ENCODE measurements at places on chromosomes 4 and X.

- no peak for DNase-seq
Measured at GRCh38 chr4:180518906-180519305, 1724.3 kb upstream of the TENM3 start.

DNA sequence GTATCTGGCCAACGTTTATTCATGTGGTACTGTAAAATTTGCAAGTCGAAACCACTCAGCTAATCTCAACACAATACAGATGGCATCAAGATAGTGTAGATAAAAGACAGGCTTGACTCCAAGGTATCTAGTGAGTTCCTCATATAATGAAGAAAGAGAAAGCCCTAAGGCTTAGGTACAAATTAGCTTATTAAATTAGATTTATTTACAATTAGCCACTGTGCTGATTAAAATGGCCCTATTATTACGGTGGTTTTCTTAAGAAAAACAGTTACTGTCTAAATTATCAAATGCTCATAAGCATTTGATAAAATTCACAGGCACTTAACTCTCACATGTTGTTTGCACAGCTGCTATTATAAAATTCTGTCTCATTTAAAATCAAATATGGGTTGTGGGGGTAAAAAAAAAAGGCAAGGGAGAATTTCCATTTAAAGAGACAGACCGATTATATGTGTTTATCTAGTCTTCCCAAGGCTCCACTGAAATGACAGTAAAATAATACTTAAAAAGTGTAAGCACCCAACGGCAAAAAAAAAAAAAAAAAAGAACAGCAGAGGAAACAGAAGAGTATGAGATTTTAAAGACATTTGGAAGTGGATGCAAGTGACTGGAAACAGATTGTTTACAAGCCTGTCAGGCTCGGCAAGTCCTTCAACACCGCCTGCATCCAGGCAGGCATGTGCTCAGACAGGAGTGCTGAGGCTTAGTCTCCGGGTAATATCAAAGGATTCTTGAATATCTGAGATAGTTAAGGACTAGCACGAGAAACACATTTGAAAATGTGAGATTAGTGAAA, 55.1 kb downstream of the FAM13A start:
- no peak for DNase-seq

DNA sequence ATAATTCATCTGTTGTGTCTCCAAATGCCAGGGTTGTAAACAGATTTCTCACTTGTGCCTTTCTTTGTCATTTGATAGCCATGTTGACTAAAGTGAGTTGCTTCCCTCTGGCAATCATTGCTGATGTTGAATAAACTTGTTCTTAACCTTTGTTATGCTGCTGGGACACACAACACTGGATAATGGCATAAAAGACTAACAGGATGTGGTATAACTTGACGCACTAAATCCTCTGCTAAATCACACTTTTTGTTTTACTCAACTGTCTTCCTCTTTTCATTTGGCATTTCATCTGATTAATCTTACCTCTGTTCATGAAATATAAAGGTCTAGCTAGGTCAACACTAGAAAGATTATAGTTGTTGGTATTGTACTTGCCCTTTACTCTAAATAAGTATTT, 17.6 kb upstream of the CXCL5 start:
- DNase-seq = no peak

- DNase-seq = no peak
Measured at GRCh38 chr4:138981930-138982390, 33.6 kb upstream of the NOCT start.

DNA sequence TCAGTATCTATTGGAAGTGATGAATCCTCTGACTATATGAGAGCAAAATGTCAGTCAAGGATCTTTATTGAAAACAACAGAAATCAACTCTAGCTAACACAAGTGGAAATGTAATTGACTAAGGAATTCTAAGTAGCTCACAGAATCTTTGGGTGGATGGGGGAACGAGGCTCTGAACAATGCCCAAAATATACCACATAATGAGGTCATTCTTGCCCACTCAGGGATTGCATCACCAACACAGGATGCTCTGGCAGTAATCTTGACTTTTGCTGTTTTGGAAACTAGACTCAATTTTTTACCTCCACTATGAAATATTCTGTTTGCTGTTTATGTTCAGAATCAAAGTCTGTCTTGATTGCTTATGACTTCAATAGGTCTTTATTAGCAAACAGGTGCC, 127.4 kb upstream of the UNC5C start:
- no peak for DNase-seq

DNA sequence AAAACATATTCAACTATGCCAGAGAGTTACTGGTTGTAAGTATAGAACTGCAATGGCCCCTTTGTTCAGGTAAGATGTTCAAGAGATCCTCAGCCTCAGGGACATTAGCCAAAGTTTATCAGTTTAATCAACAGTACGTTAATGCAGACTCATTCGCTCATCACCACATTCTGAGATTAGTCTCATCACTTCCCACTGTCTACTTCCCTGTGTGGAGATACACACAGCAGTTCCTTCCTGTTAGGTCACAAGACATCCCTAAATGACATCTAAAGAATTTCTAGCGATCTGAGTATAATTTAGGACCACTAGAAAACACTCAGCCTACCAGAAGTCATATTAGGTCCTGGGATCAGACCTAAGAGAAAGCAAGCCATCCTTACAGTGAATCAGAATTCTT, 10.4 kb downstream of the SLC10A7 start:
- no peak for DNase-seq

GRCh38 chr4:84167093-84167492, 332.0 kb downstream of the NKX6-1 start:
- DNase-seq = no peak

GRCh38 chr4:112840061-112840460, 203.1 kb downstream of the LARP7 start:
- DNase-seq = no peak

DNA sequence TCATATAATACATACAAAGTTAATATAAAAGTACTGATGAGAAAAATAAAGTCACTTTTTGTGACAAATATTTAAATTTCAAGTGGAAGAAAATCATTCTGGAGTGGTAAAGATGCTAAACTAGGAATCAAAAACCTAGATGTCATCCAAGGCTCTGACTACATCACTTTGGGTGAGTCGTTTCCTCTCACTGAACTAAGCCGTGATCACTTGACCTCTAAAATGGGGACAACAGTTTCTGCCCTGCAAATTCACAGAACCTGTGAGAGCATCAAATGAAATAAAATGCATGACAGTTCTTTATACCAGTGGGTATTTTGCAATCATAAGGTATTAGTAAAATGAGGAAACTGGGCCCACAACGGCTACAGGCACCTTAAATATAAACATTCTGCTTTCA, 63.8 kb downstream of the PRDM5 start:
- no peak for DNase-seq

GRCh38 chr4:115851918-115852766, 738.7 kb upstream of the NDST4 start:
- no peak for DNase-seq

DNA sequence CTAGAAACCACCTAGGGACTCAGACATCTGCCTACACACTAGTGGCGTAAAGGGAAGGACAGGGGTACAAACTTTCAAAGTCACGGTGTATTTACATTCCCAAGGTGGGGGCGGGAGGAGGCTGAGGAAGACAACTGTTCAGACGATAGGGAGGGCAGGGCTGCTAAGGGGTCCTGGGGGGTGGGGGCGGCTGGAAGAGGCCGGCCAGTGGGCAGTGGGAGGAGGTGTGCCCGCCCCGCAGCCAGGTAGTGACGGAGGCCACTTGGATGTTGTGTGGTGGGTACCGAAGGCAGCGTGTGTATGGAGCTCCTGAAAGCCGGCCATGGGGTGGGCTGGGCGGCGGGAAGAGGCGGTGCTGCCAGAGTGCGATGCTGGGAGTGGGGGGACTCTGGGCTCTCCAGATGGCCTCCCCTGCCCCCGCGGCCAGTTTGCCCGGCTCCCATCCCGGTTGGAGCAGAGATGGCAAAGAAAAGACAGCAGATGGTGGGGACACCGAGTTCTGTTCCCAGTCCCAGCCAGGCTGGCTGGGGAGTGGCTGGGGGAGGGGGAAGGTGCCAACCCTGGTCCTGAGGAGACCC, 24.2 kb downstream of the L1CAM start:
- DNase-seq = no peak

GRCh38 chrX:131549011-131549410, 5.1 kb downstream of the OR13H1 start:
- no peak for DNase-seq

DNA sequence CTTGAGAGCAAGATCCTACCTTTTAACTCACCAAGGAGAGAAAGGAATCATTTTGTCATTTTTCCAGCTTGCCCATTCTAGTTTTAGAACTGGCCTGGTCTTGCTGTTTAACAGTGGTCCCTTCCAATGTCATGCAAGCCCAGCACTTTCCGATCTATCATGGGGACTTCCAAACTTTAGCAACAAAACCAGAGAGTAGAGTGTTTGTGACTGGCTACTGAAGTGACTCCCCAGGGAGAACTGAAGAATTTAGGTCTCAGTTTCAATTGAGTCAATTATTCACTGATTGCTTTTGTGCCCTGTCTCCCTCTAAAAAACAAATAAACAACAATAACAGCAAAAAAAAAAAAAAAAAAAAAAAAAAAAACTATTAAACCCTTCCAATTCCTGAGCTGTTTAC, 108.3 kb downstream of the LHFPL1 start:
- DNase-seq = no peak

GRCh38 chrX:131861088-131861787, 161.9 kb upstream of the STK26 start:
- no peak for DNase-seq

- DNase-seq = no peak
Measured at GRCh38 chr4:163618845-163619244, 124.4 kb downstream of the TMA16 start.

- no peak for DNase-seq
Measured at GRCh38 chrX:123728016-123728415, 4.8 kb downstream of the THOC2 start.

- DNase-seq = no peak
Measured at GRCh38 chr4:174279433-174280155, 3.9 kb downstream of the FBXO8 start.

GRCh38 chr4:106273831-106274230, 42.2 kb downstream of the TBCK start:
- no peak for DNase-seq

DNA sequence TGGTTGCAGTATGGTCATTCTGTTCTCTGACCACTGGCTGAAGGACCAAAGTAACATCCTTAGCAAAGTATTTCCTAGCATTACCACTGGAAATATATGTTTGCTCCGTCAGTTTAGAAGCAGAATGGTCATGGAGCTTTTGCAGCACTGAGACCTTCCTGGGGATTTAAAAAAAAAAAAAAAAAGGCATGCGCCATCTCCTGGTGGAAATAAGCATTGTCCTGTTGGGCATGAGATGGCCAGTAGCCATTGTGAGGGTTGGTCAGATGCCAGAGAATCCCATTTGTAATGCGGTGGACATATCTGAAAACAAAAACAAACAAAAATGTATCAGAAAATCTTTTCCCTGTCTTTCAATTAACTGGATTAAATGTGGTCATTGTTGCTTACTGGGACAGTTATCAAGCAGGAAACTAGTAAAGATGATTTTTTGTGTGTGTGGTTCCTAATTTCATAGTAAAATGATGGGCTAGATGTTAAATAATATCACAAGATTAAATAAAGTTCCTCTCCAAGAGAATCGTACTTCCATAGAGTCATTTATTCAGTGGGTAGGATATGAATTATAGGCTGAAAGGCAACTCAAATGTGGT, 139.6 kb downstream of the SOWAHB start:
- no peak for DNase-seq

- no peak for DNase-seq
Measured at GRCh38 chrX:96379951-96380350, 304.7 kb upstream of the DIAPH2 start.

- DNase-seq = no peak
Measured at GRCh38 chr4:63580796-63581475, 828.3 kb downstream of the TECRL start.

DNA sequence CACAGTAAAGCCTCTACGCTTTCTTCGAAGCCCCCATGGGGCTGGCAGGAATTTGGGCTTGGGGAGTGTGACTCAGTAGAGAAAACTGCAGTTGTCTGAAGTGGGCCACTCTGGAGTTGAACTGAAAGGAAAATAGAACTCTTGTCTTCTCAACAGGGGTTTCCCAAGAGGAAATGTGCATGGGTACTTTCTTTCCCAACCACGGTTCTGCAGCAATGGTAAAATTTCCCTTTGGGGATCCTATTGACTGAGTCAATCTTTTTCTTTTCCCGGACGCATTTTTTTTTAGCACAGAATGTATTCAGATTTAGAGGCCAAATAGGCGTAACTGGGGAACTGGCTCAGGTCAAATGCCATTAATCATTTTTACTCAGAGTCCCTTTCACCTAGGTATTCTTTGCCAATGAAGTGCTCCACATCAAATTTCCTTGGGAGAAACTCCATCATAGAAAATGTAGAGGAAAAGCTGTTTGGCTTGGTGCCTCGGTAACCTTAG, 269.3 kb downstream of the STIM2 start:
- DNase-seq = no peak

DNA sequence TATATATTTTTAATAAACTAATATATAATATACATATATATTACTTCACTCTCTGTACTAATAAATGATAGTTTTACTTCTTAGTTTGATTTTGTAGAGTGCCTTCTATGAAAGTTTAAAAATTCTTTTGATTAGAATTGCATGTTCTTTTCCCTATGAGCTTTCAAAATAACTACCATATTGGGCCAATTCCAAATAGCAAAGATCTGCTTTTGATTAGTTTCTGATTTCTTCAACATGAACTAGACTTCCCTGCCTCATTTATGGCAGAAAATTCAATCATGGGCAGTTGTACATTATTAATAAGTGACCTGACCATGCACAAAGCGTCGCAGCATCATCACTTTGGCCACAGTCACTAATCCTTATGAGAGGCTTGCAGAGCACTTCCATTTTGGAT, 48.9 kb upstream of the TEX13A start:
- no peak for DNase-seq

DNA sequence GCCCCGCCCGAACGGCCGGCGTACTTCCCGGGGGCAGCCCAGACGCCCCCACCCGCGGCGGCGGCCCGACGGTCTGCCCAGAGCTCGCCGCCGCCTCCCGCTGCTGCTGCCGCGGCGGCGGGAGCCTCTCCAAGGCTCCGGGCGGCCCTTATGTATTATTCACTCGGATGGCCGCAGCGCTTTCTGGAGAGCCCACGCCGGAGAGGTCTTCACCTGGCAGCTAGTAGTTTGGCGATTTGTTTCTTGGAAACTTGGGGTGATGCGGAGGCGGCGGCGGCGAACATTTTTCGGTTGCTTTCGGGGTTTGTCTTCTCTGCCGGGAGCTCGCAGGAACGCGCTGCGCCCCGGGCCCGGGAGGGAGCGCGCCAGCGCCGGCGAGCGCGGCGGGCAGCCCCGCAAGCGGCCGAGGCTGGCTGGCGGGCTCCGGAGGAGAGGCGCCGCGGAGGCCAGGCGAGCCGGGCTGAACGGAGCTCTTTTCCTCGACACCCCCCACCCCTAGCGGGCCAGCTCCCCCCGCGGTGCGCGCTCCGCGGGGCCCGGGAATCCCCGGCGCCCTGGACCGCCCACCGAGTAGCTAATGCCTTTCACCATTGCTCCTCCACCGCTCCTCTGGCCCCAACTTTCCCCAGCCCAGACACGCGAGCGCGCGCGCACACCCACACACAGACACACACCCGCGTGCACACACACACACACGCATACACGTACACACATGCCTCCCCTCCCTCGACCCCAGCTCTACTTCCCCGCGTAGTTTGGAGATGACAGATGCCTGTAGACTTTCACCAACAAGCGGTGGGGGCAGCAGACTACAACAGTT, 113.5 kb downstream of the DHX15 start:
- no peak for DNase-seq
